Retina (tissue), 1 donor: ENCODE measurements at places on chromosomes 1 and 21.

DNA sequence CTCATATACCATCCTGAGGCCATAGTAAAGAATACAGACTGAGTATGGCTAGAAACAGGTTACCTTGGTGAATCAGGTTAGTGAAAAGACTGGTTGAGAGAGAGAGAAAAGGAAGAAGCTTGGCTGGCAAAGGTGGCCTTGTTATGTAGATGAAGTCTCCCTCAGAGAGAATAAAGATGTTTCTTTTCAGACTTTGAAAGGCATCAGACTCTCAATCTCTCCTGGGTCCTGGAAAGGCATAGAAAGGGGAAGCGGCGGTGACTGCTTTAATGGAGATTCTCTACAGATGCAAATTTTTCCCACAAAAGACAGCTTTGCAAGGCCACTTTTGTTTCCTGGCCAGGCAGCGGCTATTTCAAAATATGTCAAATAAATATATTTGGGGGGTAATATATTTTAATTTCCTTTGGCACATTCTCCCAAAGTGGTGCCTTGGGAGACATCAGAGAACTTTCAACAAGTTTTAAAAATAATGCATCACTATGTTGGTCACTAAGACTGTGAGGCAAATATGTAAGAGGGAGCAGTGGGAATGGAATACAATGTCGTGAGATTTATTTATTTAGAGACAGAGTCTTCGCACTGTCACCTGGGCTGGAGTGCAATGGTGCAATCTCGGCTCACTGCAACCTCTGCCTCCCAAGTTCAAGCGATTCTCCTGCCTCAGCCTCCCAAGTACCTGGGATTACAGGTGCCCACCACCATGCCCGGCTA is 46.1 kb downstream of the NPHS2 start:
- DNase-seq, result no peak

- DNase-seq, result no peak
Observed at GRCh38 chr1:58907398-58907797, 123.6 kb upstream of the JUN start.

DNA sequence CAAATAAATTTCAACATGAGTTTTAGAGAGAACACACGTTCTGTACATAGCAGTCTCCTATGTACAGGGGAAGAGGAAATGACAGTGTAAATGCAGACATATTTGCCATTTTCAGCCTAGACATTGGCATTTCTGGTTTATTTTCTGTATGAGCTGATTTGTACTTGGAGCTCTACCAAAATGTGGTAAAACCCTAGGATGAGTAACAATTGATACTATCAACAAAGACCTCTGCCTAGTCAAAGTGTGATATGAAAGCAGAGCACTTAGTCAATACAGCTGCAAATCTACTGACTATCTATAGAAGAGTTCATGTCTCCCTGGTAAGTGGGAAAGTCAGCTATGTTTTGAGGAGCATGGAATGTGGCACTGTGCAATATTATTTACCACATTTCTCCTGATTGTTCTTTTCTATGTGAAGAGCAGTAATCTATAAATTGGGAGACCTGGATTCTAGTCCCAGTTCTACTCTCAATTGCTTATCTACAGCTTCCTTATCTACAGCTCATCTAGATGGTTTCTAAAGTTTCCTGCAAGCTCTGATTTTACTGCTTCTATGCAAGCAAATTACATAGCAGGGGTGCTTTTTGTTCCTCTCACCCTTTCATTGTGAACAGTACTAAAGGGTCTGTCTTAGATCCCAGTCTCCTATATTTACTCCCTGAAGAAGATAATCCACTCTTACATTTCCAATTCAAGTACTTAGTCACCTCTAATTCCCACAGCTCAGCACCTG is 334.2 kb downstream of the NTNG1 start:
- no peak for DNase-seq

GRCh38 chr1:220342853-220343252 is 70.6 kb upstream of the RAB3GAP2 start:
- DNase-seq, result no peak

DNA sequence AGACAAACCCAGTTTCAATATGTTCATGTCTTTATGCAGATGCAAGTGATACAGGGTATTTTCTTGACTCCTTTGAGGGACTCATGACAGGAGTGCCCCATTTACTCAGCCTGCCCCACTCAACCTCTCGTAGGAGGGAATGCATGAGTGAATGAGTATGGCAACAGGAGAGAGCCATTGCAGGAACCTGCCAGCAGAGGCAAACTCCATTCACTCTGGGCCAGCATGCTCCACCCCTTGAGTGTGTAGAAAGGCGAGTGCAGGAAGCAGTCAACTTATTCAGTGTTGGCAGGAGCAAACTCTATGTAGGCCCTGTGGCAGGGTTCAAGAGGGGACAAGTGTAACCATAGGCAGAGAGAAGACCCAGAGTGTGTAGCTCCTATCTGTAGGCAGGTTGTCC is 1526.3 kb downstream of the PLA2G4A start:
- DNase-seq, result no peak

- no peak for DNase-seq
Observed at GRCh38 chr1:150558303-150558704, 9.1 kb downstream of the ADAMTSL4 start.

DNA sequence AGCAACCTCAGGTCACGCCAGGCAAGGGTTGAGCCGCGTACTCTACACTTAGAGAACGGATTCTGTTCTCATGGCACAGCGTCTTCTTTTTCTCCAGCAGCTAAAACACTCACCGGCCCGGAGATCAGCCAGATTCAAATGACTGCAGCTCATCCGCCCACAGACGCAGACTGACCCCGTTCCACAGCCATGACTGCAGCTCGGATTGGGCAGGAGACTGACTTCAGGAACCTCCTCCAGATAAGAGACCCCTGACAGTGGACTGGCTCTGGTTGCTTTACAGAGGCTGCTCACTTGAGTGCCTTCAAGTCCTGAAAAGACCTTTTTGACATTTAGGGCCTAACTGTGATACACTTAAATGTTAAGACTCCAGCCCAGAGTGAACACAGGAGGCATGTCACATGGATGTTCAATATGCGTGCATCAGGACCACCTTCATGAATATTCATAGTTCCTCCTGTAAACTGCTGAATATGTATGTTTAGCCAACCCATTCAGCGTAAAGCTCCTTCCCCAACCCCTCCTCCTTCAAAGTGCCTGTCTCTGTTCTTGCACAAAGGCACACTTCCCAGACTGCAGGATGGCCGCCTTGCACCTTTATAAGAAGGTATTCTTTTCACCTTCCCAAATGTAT is 42.6 kb downstream of the BACE2 start:
- DNase-seq, result peak; percentile 51

DNA sequence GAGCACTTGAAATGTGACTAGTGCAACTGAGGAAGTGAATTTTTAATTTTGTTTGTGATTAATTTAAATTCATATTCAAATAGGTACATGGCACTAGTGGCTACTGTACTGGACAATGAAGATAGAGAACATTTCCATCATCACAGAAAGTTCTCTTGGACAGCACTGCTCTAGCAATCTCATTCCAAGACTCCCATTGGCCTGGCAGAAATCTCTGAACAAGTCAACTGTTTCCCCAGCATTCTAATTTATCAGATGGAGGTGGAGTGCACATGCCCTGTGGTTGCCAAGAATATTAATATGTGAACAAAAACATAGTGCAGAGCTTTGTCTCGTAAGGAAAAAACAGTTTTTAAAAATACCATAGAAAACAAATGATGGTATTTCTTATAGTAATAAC is 81.3 kb downstream of the CLIC4 start:
- DNase-seq, result no peak

DNA sequence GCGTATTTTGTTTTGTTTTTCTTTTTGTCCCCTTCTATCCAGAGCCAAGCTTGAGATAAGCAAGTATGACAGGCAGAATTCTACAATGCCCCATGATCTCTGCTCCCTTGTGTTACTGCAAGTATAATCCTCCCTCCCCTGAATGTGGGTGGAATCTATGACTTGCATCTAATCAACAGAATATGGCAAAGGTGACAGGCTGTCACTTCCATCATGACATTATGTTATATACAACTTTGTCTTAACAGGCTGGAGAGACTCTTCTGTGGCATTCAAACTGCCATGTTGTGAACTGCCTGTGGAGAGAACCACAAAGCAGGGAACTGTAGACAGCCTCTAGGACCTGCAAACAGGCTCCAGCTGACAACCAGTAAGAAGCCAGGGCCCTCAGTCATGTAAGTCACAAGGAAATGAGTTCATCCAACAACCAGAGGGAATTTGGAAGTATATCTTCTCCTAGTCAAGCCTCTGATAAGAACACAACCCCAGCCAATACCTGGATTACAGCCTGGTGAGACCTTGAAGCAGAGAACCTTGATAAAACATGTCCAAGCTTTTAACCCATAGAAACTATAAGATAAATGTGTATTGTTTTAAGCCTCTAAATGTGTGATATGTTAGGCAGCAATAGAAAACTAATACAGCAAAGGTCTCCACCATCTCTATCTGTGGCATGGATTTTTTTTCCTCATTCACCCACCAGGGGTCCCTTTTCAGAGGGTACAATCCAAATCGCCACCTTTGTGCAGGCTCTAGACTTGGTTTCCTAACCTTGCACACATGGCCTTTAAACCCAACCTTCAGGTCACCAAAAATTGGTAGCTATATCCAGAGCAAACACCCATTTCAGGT is 5.7 kb upstream of the C1orf162 start:
- DNase-seq, result no peak

DNA sequence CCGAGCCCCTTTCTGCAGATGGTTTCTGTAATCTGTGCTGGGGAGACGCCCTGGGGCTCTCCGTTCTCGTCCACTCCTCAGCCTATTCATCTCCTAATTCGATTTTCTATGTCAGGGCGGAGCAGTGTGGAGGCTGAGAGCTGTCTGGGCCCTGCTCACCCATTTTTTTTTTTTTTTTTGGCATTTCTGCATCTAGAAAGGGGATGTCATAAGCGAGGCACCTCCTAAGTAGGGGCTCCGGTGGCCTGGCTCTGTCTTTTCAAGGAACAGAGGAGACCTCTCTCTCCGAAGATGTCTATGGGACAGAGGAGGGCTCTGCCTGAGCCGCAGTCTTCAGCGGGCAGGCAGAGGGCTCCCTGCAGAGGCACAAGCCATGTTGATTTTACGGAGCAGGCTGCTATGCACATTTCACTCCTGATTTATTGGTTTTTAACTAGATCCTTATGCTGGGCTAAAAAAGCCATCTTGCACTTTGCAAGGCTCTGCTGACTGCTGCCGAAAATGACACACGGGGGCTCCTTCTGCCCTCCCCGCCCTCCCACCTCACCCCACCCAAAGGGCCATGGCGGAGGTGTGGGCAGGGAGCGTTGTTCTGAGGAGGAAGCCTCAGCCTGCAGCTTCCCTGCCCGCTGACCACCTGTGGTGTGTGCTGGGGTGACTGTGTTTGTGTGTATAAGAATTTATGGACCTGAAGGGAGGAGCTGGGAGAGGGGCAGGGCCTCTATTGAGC is 71.0 kb downstream of the FOXD2 start:
- DNase-seq, result no peak

GRCh38 chr21:41478319-41479177 is 29.4 kb downstream of the TMPRSS2 start:
- no peak for DNase-seq

DNA sequence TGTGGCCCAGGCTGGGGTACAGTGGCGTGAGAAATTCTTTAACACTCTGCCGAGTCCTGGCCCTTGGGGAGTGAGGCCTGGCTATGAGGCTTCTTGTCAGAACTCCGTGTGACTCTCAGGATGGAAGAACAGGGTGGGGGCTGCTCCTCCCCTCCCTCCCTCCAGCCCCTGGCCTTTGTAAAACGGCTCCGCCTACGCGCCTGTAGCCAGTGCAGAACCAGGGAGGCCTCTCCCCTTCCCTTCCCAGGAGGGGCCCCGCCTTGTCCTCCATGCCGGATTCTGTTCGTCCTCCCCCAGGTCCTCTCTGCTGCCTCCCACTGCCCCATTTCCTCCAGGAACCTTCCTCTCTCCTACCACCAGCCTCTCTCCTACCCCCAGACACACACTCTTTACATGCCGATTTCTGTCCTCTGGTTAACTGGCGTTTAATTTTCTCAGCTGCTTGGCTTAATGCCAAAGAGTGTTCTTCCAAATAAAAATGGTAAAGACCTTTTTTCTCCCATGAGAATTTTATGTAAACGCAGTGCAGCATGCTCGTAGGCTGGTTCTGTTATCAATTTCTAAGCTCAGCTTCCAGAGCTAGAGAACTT is 21.0 kb downstream of the PDE9A start:
- peak; percentile 63 for DNase-seq

DNA sequence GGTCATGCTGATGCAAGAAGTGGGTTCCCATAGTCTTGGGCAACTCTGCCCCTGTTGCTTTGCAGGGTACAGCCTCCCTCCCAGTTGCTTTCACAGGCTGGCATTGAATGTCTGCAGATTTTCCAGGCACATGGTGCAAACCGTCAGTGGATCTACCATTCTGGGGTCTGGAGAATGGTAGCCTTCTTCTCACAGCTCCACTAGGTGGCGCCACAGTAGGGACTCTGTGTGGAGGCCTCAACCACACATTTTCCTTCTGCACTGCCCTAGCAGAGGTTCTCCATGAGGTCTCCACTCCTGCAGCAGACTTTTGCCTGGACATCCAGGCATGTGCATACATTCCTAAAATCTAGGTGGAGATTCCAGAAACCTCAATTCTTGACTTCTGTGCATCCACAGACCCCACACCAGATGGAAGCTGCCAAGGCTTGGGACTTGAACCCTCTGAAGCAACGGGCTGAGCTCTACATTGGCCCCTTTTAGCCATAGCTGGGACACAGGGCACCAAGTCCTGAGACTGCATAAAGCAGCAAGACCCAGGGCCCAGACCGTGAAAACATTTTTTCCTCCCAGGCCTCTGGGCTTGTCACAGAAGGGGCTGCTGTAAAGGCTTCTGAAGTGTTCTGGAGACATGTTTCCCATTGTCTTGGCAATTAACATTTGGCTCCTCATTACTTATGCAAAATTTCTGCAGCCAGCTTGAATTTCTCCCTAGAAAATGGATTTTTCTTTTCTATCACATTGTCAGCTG is 466.2 kb upstream of the PBX1 start:
- no peak for DNase-seq

- no peak for DNase-seq
Observed at GRCh38 chr1:203037509-203038190, 11.4 kb downstream of the PPFIA4 start.

DNA sequence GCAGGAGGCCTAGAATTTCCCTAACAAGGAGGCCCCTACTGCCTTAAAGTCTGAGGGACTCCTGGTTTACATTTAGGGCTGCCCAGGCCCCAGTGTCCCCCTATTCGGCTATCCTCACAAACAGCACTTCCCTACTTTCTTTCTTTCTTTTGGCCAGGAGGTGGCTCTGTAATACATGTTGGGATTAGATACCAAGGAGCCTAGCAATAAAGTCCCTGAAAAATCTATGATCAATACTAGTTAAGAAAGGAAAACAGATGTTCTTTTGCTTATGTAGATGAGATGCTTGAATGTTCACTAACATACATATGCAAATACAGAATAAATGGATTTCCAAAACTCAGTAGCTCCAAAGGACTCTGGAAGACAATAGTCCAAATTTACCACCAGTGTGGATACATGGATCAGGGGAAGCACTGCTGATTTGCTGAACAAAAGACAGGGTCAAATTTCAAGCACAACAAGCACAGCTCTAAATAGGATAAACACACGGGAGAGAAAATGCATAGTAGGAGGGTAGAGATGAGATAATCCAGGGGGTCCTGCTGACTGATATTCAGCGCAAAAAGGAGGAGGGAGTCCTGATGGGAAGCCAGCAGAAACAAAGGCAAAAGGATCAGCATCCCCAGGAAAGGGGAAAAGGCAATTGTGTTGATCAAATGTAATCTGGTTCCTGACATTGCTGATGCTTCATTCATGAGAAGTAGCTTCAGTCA is 240.0 kb downstream of the NUF2 start:
- peak; percentile 34 for DNase-seq

- DNase-seq, result no peak
Observed at GRCh38 chr1:157732755-157733154, 32.2 kb upstream of the FCRL3 start.
